ENCODE measurements at places on chromosomes 6 and 20.

GRCh38 chr6:170276369-170277057, 14.4 kb downstream of the DLL1 start:
- DNase-seq: no peak

DNA sequence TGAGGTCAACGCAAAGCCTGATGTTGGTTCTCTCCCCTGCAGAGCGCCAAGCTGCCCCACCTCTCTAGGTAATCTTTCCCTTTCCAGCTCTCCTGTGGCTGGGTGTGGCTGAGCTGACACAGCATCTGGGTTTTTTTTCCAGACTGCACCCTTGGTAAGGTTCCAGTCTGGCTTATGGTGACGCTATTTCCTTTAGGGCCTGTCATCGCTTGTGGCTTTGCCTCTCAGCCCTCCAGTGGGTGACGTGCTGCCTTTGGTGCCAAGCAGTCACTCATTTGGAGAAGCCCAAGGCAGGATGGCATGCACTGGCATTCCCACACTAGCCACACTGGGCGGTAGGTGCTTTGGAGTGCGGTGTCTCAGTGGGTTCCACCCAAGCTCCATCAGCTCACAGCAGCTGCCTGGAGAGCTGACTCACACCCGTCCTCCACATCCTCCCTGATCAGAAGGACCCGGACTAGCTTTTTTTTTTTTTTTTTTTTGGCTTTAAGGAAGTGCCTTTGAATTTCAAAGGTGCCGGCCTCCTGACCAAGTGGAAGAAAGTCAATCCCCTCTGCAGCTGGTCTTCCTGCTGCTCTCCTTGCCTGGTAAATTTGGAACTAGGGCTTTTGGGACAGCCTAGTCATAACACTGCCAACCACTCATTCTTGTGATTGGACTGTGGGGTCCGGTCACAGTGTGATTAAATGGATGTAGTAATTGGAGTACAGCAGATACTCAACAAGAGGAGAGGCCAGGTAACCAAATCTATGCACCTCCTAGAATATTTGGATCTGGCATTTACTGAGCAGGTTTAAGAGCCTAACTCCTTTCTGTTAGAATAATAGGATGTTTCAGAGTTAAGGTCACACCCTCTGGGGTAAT, 153.6 kb downstream of the CD83 start:
- no peak for DNase-seq

GRCh38 chr6:3899970-3900439, 50.8 kb downstream of the FAM50B start:
- no peak for DNase-seq

- no peak for DNase-seq
Measured at GRCh38 chr6:142822842-142823241, 122.1 kb downstream of the HIVEP2 start.

- DNase-seq: no peak
Measured at GRCh38 chr20:58438970-58439808, 50.2 kb downstream of the VAPB start.

DNA sequence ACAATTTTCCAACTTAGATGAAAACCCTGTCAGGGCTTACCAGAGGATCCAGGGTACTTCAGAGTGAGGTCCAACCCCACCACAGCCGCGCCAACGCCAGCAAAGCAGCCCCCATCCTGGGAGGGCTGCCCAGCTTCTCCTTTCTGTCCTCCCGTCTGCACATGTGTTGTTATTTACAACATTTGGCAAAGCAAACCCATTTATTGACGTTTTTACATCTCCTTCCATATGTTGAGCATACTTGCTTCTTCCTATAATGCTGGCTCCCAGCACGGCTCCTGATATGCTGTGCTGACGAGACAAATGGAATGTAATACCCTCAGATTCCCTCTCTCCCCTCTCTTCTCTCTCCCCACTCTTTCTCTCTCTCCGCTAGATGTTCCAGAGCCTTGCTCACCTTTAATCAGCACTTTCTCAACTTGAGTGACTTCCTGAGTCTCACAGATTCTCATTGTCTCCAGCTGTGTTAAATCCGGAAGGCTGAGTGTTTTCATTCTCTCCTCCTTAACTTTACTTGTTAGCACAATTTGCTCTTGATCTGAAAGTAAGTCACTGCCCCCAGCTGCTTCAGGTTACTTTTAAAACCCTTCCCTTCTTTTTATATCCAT, 22.7 kb downstream of the RCAN2 start:
- no peak for DNase-seq

DNA sequence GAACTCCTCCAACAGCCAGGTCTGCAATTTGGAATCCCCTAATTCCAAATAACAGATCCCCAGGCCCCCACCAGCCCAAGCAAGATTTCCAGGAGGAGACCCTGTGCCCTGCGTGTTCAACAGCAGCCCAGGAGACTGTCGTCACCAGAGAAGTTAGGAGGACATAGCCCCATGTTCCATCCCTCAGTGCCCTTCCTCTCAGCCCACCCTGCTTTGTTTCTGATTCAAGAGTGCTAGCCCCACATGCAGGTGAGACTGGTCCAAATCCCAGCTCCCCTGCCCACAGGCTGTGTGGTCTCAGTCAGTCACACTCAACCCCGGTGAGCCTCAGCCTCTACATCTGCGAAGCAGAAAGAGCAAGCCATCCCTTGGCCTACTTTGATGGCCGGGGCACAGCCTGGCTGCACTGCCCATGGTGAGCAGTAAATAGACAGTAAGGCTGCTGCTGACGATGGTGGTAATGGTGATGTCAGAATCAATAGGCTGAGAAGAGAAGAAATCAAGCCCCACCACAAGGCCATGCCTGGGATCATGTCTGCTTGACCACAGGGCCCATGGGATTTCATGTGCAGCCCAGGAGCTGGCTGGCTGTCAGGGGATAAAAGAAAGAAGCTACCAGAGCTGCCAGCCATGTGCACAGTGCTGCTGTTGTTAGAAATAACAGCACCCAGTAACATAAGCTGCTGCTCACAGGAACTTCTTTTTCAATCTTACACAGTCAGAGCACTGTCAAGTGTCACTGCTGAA, 51.5 kb upstream of the NXT1 start:
- no peak for DNase-seq

DNA sequence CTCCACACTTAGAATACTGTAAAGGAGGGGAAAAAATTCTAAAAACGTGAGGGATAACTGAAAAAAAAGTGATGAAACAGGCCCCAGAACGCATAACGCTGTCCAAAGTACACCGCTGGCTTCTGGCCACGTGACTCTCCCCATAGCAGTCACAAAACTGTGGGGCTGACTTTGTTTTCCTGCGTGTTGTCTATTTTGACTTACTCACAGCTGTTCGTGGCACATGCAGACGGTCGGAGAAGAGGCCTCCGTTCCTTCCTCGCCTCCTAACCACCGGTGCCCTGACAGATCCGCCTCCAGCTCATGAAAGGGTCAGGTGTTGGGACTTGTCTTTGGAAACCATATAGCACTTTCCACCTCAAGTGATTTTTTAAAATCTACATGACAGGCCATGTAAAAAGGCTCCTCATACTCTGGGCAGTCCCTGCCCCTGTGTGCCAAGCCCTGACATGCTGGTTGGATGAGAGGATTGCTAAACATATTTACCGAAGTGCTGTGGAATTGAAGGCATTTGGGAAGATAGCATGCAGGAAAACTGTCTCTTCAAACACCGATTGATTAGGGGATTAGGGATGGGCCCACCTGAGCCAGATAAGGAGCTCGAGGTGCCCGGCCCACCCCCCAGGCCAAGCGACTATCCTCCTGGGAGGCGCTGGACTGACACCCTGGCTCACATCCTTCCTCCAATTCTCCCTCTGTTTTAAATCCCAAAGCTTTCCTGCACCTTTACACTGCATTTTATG, 54.8 kb downstream of the DACT2 start:
- no peak for DNase-seq

- DNase-seq: no peak
Measured at GRCh38 chr6:69609836-69610472, 186.9 kb downstream of the LMBRD1 start.

- no peak for DNase-seq
Measured at GRCh38 chr6:77034161-77034560, 429.1 kb downstream of the HTR1B start.

DNA sequence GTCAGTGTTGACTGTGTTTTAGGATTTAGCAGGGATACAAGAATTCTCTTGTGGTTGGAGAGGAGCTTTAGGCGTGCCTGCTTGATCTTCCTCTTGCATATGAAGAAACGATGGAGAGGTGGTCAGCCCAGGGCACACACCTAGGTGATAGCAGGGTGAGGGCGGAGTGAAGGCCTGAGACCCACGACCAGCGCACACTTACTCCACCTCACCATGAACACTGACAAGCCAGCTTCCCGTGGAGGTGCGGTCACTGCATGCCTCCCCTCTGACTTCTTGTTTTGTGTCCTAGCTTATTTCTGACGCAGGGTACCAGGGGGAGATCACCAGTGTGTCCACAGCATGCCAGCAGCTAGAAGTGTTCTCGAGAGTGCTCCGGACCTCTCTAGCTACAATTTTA, 8.1 kb downstream of the NELFCD start:
- no peak for DNase-seq

DNA sequence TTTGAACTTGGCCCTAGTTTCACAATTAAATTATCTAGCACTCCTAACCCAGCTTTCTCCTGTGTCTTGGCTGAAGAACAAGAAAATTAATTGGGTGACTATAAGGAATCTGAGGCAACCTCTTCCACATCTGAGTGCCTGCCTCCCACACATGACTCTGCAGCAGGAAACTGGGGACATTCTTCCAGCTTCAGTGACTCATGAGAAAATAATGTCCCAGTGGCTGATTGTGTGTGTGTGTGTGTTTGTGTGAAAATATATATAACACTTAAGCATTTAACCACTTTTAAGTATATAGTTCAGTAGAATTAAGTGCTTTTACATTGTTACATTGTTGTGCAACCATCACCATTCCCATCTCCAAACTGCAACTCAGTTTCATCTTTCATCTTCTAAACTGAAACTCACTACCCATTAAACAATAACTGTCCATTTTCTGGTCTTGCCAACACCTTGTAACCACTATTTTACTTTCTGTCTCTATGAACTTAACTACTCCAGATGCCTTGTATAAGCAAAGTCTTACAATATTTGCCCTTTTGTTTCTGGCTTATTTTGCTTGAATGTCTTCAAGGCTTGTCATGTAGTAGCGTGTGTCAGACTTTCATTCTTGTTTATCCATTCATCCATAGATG, 8.7 kb downstream of the TRIM38 start:
- DNase-seq: no peak

- DNase-seq: no peak
Measured at GRCh38 chr6:1470040-1470439, 80.7 kb downstream of the FOXF2 start.

DNA sequence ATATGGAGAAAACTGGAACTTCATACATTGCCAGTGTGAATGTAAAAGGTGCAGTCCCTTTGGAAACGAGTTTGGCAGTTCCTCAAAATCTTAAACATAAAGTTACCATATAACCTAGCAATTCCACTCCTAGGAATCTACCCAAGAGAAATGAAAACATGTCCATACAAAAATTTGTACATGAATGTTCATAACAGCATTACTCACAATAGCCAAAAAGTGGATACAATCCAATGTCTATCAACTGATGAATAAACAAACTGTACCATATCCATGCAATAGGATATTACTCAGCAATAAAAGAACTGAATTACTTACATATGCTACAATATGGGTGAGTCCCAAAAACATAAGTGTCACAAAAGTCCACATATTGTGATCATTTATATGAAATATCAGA, 48.7 kb upstream of the ERVFRD-1 start:
- DNase-seq: no peak

GRCh38 chr6:23002044-23002619, 432.8 kb downstream of the HDGFL1 start:
- no peak for DNase-seq

GRCh38 chr20:58817748-58818147, 33.0 kb downstream of the GNAS-AS1 start:
- no peak for DNase-seq

Measured in caudate nucleus (tissue), 63 donors.